ENCODE measurements at places on chromosomes 6 and 20. TPM values are rescaled to one million over a fixed set of nuclear protein-coding genes. Genes with fewer than 3 reads are reported as not detected.

DNA sequence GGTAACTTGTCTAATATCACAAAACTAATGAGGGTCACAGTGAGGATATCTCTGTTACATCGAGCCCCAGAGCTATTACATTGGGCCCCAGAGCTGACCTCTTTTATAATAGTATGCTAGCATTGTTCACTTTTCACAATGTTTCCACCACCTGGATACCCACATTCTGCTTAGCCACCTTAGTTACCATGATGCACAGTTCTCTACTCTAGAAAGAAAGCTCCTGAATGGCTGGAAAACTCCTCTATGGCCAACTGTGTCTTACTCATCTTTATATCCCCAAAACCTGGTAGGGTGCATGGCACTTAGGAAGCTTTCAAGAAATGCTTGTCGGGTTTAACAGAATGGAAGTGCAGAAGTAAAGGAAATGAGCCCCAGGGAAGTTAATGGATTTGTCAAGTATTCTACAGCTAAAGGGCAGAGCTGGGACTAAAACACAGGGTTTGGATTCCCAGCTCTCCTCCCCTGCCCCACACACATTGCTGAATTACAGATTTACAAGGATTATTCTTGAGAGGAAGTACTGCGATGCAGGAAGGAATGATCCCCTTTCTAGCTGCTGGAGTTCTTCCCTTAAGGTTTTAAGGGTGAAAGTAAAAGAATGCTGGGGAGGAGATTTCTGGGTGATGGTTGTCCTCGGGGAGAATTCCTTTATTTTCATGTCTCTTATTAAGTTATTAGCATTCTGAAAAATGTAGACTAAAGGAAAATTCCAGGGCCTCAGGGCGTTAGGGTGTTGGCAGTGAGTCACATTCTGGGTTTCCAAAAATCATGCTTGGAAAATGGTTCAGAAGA lies 16.1 kb upstream of the HINT3 start:
- H3K4me1 ChIP-seq: no peaks in the 10 kb centered on the region
- peaks cover 3% of the 10 kb centered on the region for H3K27me3 ChIP-seq
- H3K27ac ChIP-seq: no peak overlapping the region
- DNase-seq: no peak
- H3K36me3 ChIP-seq: no peaks in the 10 kb centered on the region

DNA sequence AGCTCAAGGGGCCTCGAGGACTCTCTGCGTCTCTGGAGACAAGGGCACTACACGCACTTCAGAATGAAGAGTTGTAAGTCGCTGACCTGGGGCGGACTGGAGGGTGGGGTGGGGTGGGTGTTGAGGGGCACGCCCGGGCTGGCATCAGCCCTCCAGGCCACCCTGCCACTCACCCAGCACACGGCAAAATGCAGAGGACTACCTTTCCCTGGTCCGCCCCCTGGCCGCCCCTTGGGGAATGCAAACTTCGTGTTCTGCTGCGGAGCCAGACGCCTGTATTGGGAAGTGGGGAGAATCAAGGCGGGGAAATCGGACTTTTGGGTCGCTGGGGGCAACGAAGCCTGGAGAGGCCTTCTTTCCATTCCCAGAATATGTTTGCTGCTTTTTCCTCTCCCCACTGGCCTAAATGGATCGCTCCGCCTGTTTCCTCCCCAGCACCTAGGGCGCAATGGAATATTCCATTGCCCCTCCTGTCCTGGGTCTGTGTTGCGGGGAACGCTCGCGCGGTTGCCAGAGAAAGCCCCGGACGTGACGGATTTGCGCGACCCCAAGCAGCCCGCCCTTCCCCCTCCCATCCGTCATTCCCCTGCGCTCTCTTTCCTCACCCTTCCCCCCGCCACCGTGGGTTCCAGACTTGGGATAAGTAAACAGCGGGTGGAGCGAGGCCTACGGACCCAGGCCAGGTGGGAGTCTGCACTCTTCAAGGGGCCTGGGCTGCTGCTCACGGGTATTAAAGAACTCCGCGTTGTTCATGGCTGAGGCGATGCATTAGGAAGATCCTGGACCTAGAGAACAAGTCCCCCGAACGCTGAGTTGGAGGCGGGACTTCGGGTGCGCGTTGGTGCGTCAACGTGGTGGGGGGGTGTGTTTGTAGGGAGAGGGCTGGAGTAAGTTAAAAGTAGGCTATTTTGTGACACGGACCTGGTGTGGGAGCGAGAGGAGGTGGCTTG lies at the start of gene PPT2:
TSS of gene PPT2 (plus strand) at position 578 of the 950 bp plus-strand sequence. CDS start 454 bp downstream, outside the sequence.
- peaks cover 26% of the 10 kb centered on the region for H3K36me3 ChIP-seq
- H3K27me3 ChIP-seq: peaks cover 39% of the 10 kb centered on the region
- peaks cover 35% of the 10 kb centered on the region for H3K4me1 ChIP-seq

The C6orf163 gene
- total RNA-seq: 2.0 TPM

The DOK5 gene
- total RNA-seq: 10.1 TPM

The C20orf96 gene
- total RNA-seq: 30.3 TPM

The BANF2 gene
- total RNA-seq: not detected
